ENCODE measurements at places on chromosomes 6 and 20.

DNA sequence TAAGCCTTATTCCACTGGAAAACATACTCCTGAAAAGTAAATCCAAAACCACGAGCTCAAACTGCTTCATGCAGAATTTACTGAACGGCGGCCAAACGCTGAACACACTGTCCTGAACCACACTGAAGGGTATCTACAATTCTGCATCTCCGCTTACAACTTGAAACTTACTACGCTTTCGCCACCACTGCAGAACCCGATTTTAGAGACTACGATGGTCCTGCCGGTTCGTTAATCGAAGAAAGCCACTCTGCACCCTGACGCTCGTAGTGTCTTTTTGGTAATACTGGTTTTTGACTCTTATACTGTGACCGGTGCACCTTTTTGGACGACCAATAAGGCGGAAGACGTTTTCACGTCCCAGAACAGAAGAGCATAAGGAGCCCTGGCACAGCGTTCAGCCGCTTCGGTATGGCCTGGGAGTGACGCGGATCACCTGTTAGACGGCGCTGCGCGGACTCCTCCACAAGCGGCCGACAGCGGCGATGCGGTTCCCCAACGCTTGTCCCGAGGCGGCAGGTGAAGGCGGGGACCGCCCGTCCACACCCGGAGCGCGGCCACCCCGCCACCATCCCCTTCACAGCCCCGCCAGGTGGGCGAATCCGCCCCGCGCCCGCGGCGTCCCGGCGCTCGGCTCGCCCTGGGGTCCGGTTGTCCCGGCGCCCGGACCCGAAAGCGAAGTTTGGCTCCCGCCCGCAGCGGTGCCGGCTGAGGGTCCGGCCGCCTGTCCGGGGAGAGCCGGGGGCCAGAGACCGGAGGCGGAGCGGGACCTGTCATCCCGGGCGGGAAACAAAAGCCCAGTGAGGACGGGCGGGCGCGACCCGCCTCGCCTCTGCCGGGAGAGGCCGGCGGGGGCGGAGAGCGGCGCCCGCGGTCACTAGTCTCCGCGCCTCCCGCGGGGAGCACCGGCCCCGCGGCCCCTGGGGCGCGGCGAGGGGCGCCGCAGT lies 784 bp downstream of the FKBP5 start:
- peak; percentile 78 for DNase-seq

DNA sequence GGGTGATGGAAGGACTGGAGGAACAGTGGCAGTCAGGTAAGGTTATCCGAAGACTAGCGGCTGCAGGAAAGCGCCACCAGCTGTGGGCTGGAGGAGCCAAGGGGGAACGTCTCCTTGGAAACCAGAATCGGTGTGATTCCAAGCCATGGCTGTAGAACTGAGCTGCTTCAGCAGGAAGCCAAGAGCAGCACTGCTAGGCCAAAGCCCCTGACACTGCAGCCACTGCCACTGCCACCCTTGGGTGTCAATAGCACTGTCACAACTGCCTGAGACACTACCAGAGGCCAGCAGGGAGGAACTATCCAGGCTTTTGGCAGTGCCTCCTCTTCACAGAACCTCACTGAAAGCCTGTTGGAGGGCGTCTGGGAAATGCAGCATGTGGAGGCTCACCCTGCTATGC lies 289.6 kb upstream of the SUPT3H start:
- DNase-seq, result no peak

GRCh38 chr20:1212607-1213396 lies 9.5 kb downstream of the C20orf202 start:
- DNase-seq, result peak; percentile 81

DNA sequence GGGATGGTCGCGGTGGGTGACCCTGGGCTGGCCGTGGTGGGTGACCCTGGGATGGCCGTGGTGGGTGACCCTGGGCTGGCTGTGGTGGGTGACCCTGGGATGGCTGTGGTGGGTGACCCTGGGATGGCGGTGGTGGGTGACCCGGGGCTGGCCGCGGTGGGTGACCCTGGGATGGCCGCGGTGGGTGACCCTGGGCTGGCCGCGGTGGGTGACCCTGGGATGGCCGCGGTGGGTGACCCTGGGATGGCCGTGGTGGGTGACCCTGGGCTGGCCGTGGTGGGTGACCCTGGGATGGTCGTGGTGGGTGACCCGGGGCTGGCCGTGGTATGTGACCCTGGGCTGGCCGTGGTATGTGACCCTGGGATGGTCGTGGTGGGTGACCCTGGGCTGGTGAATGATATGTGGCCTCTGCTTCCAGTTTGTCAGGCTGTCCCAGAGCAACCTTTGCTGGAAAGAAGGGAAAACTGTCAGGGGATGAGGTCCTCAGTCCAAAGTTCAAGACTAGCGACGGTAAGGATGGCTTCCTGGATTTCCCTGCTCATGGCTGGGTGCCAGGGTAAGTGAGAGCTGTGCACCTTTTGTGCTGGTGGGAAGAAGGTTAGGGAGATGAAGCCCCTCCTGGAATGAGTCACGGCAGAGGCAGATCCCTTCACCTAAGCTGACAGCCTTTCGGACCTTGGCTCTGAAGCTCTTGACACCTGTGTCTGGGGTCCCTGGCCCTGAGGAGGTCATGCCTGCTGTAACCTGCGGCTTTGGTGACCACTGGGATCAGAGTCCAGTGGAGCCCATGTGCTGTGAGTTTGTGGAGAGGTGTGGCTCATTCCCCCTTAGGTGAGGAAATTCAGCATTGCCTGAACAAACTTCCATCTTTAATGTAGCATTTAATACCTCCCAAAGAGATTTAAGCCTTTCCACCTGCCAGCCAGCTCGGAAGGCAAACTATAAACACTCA lies 19.1 kb upstream of the PCMTD2 start:
- no peak for DNase-seq

- DNase-seq, result no peak
Observed at GRCh38 chr20:38453941-38454340, 18.7 kb upstream of the RALGAPB start.

- DNase-seq, result no peak
Observed at GRCh38 chr20:48622421-48622820, 205.4 kb downstream of the PREX1 start.

DNA sequence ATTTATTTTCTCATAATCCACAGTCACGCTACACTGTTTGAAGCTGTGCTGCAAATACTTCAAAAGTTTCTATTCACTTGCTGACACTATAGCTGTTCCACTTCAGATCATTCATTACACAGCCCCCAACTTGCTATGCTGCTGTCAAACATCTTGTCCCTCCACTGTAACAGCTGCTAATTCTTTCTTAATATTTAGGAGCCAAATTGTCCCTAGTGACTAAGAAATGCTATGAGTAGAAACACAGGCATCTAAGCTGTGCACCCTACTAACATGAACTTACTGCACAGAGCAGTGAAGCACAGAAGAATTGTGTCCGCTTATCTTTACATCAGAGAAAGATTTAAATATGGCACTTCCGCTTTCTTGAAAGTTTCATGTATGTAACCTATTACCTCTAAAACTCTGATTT lies 91.3 kb downstream of the PDE10A start:
- DNase-seq, result no peak

DNA sequence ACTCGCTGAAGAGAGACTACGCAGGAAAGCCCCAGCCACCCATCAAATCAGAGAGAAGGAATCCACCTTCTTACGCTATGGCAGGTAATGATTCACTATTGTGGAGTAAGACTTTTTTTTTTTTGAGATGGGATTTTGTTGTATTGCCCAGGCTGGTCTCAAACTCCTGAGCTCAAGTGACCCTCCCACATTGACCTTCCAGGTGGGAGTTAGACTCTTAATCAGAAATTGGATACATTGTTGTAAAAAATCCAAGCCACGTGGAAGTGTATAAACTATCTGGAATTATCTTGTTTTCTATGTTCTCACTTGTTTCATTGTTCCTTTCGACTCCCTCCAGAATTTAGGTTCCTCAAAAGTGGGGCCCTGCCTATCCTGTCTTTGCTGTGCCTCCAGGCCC lies 6.8 kb downstream of the NQO2 start:
- no peak for DNase-seq

DNA sequence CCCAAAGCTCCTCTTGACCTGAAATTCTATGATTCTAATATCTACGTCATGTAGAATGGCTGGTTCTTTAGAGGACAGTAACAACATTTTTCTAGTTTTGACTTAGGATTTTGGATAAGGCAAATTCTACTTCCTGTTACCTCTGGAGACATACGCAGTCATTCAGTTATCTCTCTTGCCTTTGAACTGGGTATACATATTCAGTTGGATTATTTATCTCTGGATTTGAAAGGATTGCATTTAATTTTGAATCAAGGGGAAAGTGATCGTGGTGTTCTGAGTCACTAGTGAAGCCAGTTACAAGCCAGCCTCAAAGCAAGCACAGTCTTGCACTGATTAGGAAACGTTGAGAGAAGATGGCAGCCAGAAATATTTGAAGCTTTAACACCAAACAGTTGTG lies 35.3 kb upstream of the BCAS1 start:
- no peak for DNase-seq

DNA sequence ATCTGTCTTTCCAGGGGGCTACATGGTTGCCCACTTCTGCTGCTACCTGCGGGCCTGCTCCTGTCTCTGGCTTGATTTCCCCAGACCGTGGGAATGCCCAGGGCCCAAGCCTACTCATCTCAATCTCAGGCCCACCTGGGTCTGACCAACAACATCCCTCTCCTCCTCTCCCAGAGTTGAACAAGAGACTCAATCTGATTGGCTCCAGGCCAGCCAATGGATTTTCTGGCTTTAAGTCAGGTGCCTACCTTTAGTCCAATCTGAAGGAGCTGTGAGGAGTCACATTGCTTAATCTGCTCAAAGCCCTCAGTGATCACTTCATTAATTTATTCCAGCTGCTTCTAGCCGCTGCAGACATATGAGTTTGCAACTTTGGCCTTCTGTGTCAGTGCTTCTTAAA lies 162.4 kb upstream of the KCNG1 start:
- DNase-seq, result no peak

- no peak for DNase-seq
Observed at GRCh38 chr20:34638039-34638292, 38.9 kb downstream of the PIGU start.

DNA sequence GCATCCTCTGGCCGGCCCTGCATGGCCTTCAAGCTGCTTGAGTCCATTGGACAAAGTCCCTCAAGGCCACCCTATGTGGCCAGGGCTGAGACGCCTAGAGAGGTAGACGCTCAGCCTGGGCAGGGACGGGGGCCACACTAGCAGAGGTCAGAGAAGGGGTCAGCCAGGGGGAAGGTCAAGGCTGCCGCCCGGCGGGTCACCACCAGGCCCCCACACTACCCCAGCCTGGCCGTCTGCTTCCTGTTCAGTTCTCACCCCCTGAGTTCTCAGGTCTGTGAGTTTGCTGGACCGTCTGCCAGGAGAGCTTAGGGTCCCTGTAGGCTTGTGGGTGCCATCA lies 37.3 kb downstream of the NTSR1 start:
- no peak for DNase-seq

DNA sequence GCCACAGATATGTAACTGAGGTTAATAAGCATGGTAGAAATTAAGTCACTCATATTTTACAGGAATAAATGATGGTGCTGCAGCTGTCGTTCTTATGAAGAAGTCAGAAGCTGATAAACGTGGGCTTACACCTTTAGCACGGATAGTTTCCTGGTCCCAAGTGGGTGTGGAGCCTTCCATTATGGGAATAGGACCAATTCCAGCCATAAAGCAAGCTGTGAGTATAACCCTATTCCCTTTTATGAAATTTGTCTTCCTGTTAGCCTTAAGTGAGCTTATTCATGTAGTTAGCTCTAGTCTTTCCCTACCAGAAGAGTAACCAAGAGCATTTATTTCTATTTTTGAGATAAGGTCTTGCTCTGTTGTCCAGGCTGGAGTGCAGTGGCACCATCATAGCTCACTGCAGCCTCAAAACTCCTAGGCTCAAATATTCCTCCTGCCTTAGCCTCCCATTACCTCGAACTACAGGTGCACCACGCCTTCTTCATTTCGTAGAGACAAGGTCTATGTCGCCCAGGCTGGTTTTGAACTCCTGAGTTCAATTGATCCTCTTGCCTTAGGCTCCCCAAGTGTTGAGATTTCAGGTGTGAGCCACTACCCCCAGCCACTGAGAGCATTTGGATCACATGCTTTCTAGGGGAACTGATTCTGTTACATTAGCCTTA lies 12.0 kb downstream of the TCP1 start:
- DNase-seq, result no peak

- DNase-seq, result no peak
Observed at GRCh38 chr6:15715851-15716250, 53.0 kb upstream of the DTNBP1 start.

DNA sequence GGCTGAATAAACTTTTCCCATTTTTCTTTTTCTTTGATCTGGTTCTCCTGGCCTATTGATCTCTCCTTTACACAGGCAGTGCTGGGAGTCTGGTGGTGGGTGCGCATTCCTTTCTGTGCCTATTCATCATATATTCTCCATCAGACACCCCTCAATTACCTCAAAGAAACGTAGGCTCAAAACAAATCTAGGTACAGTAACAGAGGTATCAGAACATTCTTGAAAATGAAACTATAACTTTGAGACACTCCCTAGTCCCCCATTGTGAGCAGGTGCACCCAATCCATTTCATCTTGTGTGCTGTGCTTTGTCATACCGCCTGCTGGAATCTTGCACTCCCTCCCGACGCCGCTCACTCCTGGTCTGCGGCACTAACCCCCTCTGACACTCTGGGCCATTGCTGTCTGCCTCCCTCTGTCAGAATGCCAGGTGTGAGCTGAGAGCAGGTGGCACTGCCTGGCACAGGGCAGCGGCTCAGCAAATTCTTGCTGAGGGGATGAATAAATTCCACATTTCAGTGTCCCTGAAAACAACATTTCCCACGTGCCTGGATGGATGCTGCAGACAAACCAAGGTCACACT lies 303.4 kb upstream of the EXOC2 start:
- DNase-seq, result no peak

- no peak for DNase-seq
Observed at GRCh38 chr20:9689041-9689440, 149.8 kb downstream of the PAK5 start.

GRCh38 chr20:45470937-45471336 lies 1.4 kb downstream of the WFDC2 start:
- no peak for DNase-seq

GRCh38 chr6:114952229-114952628 lies 609.4 kb upstream of the HS3ST5 start:
- DNase-seq, result no peak

DNA sequence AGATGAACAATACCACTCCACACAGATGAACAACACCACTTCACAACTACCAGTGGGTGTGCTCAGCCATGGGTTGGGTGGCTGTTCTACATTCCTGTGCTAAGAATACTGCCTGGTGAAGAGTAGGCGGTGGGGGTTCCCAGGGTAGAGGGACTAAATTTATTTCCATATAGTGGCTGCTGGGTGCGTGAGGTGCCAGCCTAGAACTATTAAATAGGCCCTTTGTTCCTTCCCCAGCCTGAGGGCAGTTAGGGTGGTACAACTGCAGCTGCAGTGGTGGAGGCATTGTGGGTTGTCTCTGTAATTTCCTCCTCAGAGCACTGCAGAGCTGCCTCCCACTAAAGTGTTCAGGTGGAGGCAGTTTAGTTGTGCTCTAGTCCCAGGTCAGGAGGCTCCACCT lies 618.4 kb downstream of the MMUT start:
- no peak for DNase-seq

- no peak for DNase-seq
Observed at GRCh38 chr20:17490501-17490900, 40.7 kb downstream of the BFSP1 start.

GRCh38 chr6:111265842-111266241 lies 178.5 kb downstream of the SLC16A10 start:
- DNase-seq, result no peak

All from ecto neural progenitor cell (in vitro differentiated cells).